ENCODE measurements at places on chromosomes 5 and 9. TPM values are rescaled to one million over a fixed set of nuclear protein-coding genes. Genes with fewer than 3 reads are reported as not detected.
A peak's percentile ranks its signal among the peaks of the same experiment; 100 is the strongest.

DNA sequence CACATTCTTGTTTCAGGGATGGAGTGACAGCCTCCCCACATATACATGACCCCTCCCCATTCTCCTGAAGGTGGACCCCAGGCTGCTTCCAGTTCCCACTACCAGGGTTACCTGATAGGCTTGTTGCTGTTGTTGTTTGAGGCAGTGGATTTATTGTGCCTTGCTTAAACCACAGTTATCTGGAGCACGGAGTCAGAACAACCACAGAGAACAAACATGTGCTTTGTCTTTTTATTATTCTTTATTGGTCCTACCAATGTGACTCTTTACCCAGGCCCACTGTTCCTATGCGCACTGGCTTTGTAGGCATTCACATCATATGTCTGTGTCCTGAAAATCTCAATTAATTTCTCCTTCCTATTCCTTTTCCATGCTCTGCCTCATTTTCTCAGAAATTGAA, 41.2 kb upstream of the IPPK start:
- no peak for DNase-seq

GRCh38 chr9:95841377-95841776, 34.1 kb upstream of the ERCC6L2 start:
- DNase-seq: no peak

- no peak for DNase-seq
These were observed 35.6 kb upstream of the TRIO start for GRCh38 chr5:14107536-14107935.

GRCh38 chr9:95171001-95171400, 146.5 kb downstream of the FANCC start:
- no peak for DNase-seq

DNA sequence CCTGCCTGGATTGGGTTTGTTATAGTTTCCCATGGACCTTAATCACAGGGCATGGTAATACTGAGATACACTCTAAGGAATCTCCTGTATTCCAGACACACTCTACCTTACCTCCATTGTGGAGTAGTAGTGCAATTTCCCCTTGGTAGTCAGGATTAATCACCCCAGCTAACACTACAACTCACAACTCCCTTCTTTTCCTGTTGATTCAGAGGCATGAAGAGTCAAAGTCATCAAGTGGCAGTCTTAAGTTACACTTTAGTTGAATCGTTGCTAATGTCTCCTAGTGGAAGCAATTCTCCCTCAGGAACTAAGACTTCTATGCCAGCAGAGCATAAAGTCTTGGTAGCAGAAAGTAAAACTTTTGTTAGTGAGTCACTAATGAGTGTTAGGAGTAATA, 122.7 kb upstream of the APC start:
- DNase-seq: no peak

- no peak for DNase-seq
These were observed 310.0 kb downstream of the KIAA0825 start for GRCh38 chr5:94308442-94308841.

DNA sequence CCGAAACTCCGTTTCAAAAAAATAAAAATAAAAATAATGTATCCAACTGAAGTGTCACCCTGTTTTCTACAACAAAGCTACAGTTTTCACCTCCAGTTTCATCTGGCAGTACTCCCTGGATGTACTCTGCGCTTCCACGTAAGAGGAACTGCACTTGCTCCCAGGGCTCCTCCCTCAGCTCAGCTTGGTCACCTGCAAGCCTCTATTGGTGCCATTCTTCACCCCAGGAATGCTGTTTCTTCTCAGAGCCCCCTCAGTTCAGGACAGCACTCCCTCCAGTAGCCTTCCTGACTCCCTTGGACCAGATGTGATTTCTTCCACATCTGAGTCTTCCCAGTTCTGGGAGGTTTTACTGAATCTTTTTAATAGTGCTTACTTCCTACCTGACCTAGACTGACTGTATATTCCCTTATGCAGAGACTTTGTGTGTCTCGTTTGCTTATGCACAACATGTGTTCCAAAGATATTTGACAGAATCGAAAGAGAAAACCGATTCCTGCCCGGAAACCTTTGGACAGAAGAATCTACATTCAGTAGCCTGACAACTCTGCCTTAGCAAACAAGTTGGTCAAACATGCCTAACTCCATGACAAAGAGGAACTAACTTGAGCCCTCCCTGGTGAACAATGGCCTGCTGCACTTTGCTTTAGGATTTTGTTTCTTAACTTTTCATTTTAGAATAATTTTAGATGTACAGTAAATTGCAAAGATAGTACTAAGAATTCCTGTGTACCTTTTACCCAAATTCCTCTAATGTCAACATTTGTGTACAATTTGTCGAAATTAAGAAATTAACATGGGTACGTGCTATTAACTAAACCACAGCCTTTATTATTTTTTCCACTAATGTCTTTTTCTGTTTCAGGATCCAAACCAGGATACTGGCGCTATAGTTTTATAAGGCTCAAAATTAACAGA, 814 bp downstream of the CCDC125 start:
- no peak for DNase-seq

DNA sequence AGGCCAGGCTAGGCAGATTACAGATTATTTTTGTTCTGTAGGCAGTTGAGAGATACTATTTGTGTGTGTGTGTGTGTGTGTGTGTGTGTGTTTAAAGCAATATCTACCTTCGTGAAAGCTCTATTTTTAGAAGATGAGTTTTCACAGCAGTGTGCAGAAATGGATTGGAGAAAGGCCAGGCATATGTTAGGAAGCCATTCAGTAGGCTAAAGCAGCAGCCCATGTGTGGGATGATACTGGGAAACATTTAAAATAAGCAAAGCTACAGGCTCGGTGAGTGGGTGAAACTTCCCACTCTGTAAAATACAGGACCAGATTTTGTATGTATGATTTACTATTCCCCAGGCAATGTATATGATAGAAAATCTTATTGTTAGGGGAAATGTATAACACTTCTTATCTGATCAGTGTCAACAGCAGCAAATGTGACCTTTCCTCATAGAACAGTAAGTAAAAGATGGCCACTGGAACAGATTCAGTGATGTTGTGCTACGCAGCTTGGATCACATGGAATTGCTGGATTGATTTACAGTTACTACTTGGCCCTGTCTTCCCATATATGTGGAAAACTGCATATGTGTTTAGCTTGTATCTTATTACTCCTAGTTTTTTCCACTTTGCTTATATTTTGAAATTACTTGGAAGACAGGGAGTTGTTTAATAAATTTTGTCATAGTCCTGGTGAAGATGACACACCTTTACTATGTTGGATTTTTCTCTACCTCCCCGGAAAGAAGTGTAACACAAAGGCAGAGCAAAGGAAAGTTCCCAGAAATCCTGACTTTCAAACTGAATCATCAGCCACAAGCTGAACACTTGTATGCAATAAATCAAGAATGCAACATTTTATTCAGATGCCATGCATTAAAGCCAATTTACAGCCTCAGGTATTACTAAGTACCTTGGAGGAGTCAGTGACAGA, 1077.7 kb upstream of the SEMA6A start:
- peak; percentile 57 for DNase-seq

DNA sequence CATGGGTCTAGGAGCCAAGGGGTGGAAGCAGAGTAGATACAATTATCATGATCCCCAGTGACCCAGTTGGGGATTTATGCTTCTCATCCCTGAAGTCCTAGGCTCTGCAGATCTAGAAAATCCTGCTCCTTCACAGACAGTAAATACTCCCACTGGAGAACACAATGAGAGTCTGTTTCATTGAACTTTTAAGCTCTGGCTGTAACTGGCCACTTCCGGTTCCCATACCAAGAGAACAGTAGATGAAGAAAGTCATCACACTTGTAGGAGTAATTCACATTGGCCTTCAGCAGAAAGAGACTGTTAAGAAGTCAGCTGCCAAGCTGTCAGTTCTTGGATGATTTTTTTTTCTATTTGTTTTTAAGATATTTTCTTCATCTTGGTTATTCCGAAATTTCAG, 597.1 kb downstream of the ACTL7B start:
- DNase-seq: no peak

DNA sequence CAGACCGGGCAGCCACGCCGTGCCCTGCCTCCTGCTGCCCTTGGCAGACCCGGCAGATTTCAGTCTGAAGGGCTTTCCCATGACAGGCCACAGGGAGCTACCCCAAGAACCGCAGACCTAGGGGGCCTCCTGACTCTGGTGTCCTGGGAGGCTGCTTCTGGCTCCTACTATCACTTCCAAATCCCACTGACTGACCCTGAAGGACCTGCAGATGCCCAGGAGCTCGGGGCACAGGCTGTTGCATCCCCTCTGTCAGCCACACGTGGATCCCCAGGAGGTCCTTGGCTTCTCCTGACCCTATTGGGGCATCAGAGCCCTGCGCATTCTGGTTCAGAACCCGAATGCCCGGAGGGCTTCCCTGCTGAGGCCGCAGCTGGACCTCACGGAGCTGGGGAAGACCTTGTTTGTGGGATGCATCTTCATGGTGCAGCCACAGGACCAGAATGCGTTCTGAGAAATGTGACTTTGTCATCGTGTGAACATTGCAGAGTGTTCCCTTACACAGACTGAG, 81.3 kb upstream of the IRX4 start:
- DNase-seq: no peak

GRCh38 chr9:136521537-136521936, 24.3 kb downstream of the NOTCH1 start:
- no peak for DNase-seq

- DNase-seq: no peak
These were observed 72.5 kb downstream of the LHX2 start for GRCh38 chr9:124084087-124084486.

- DNase-seq: no peak
These were observed 247.0 kb downstream of the CDH9 start for GRCh38 chr5:26791433-26791832.

The RMRP gene
- polyA plus RNA-seq: not detected

The LRRTM2 gene
- polyA plus RNA-seq: 2.2 TPM

The SHC3 gene
- polyA plus RNA-seq: 3.0 TPM
